ENCODE measurements at places on chromosomes 11 and 22.
A peak's percentile ranks its signal among the peaks of the same experiment; 100 is the strongest.

DNA sequence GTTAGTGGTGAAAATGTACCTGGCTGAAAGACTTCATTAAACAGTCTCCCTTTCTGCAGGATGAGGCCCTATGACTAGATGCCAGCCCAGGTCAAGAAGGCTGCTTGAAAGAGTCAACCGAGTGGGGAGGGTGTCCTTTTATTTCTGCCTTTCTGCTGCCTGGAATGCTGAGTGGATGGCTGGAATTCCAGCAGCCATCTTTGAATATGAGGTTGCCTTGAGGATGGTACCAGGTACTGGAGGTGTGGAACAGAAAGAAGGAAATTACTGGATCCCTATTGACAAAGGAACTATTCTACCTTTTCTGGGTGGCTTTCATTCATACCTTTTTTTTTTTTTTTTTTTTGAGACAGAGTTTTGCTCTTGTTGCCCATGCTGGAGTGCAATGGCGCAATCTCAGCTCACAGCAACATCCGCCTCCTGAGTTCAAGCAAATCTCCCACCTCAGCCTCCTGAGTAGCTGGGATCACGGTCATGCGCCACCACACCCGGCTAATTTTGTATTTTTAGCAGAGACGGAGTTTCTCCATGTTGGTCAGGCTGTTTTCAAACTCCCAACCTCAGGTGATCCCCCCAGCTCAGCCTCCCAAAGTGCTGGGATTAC lies 107.3 kb downstream of the RPS6KA4 start:
- DNase-seq, result no peak

- DNase-seq, result no peak
These were observed 967.5 kb downstream of the NTM start for GRCh38 chr11:132337819-132338416.

- DNase-seq, result no peak
These were observed 34.5 kb downstream of the SLC5A12 start for GRCh38 chr11:26687351-26687750.

GRCh38 chr22:39234472-39234787 lies 10.4 kb downstream of the PDGFB start:
- DNase-seq, result peak; percentile 57

GRCh38 chr11:12840871-12841660 lies 166.8 kb downstream of the TEAD1 start:
- no peak for DNase-seq
